ENCODE measurements at places on chromosomes 7 and 10.

- no peak for DNase-seq
Observed at GRCh38 chr7:101681170-101682007, 52.3 kb upstream of the MYL10 start.

- no peak for DNase-seq
Observed at GRCh38 chr7:6460990-6461584, 13.3 kb upstream of the DAGLB start.

GRCh38 chr10:133022776-133023100 is 65.0 kb upstream of the ADGRA1 start:
- no peak for DNase-seq

GRCh38 chr7:91348711-91349110 is 84.5 kb downstream of the FZD1 start:
- no peak for DNase-seq

- no peak for DNase-seq
Observed at GRCh38 chr7:20998309-20998708, 211.6 kb upstream of the SP8 start.

Measured in NCI-H1092 treated with DMSO at 0.1 percent for 48 hours (cell line).